ENCODE measurements at places on chromosomes 12 and 14.

DNA sequence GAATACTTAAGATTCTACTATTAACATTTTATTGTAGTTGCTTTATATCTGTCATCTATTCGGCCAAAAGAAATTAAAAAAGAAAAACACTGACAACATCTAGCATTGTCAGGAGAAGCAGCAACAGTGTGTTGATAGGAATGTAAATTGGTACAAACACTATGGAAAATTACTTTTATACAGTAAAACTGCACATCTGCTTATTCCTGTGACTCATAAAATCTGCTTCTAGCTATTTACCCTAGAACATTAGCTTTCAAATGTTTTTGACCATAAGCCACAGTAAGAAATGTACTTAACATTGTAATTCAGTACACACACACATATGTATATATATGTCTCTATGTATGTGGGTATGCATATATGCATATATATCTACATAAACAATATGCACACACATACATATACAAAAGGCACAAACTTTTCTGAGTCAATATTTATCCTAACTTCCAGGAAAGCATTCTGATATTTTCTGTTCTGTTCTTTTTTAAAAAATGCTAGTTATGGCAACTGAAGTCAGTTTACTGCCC is 278.9 kb upstream of the GARIN2 start:
- no peak for DNase-seq

DNA sequence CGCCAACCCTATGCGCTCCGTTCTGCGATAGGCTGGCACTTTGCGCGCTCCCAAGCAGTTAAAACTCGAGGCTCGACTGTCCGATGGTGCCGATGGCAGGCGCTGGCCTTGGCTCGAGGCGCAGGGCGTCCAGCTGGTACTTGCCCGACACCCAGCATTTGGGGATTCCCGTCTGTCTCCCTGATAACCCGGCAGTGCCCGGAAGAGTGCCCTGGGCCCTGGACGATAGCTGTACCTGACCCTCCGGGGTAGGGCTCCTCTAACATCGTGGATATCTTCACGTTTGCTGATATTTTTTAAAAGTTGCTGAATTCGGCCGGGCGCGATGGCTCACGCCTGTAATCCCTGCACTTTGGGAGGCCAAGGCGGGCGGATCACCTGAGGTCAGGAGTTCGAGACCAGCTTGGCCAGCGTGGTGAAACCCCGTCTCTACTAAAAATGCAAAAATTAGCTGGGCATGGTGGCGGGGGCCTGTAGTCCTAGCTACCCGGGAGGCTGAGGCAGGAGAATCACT is 908 bp upstream of the WIF1 start:
- DNase-seq, result no peak

DNA sequence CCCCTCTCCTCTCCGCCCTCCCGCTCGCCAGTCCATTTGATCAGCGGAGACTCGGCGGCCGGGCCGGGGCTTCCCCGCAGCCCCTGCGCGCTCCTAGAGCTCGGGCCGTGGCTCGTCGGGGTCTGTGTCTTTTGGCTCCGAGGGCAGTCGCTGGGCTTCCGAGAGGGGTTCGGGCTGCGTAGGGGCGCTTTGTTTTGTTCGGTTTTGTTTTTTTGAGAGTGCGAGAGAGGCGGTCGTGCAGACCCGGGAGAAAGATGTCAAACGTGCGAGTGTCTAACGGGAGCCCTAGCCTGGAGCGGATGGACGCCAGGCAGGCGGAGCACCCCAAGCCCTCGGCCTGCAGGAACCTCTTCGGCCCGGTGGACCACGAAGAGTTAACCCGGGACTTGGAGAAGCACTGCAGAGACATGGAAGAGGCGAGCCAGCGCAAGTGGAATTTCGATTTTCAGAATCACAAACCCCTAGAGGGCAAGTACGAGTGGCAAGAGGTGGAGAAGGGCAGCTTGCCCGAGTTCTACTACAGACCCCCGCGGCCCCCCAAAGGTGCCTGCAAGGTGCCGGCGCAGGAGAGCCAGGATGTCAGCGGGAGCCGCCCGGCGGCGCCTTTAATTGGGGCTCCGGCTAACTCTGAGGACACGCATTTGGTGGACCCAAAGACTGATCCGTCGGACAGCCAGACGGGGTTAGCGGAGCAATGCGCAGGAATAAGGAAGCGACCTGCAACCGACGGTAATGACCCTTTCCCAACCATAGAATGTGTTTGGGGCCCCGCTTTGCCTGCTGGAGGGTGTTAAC is 615 bp downstream of the CDKN1B start:
- DNase-seq, result peak; percentile 54

- peak; percentile 79 for DNase-seq
Observed at GRCh38 chr12:12720672-12721161, 3.5 kb downstream of the CDKN1B start.

GRCh38 chr12:27260746-27261145 is 16.7 kb downstream of the STK38L start:
- no peak for DNase-seq

- no peak for DNase-seq
Observed at GRCh38 chr12:108622421-108622820, 11.3 kb downstream of the SELPLG start.

DNA sequence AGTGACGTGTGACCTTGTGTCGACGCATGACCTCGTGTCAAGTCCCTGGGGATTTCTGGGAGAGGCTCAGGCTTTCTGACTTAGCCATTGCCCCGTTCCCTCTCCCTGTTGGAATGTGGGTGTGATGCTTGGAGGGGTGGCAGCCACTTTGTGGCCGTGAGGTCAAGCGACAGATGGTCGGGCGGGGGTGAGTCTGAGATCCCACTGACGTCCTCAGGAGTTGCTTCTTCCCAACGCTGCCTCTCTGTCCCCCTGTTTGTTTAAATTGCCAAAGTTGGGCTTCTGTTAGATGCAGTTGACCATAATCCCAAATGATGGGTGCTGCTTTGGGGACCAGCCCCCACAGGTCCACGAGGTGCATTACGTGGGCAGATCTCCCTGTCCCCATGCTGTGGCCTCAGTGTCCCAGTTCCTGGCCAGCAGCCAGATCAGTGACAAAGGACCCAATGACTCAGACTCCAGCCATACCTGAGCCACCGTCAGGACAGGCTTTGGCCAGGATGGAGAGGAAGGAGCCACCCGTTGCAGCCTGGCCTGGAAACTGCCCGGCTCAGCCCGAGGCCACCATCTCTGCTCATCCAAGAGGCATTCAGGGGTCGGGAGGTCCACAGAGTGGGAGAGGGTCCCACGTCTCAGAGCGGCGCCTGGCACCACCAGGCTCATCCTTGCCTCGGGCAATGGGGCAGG is 34.4 kb upstream of the GALNT9 start:
- no peak for DNase-seq

GRCh38 chr14:63924375-63924774 is 71.6 kb downstream of the SYNE2 start:
- DNase-seq, result no peak

GRCh38 chr14:51616724-51617409 is 34.8 kb upstream of the FRMD6 start:
- no peak for DNase-seq

GRCh38 chr12:28172434-28173030 is 17.7 kb upstream of the CCDC91 start:
- DNase-seq, result peak; percentile 89

- no peak for DNase-seq
Observed at GRCh38 chr14:43754838-43755237, 752.2 kb downstream of the FSCB start.

- DNase-seq, result peak; percentile 53
Observed at GRCh38 chr12:62693376-62694050, 226.9 kb downstream of the MON2 start.

- DNase-seq, result no peak
Observed at GRCh38 chr14:76537906-76538647, 162.1 kb downstream of the ESRRB start.

DNA sequence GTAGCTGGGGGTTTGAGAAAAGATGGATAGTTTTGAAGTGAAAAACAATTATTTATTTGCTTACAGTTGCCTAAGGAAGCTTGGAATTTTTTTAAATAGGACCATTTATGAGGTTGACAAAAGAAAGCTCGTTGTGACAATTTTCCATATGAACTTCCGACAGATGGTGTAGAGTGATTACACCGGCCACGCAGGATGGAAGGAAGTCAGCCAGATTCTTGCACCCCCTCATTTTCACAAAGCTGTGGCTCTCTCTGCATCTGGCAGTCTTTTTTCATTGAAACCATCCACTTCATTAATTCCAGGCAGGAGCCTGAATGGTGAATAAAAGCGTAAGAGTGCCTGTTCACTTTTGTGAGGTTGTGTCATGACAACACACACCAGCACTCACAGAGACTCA is 1284.1 kb downstream of the AACS start:
- peak; percentile 21 for DNase-seq

DNA sequence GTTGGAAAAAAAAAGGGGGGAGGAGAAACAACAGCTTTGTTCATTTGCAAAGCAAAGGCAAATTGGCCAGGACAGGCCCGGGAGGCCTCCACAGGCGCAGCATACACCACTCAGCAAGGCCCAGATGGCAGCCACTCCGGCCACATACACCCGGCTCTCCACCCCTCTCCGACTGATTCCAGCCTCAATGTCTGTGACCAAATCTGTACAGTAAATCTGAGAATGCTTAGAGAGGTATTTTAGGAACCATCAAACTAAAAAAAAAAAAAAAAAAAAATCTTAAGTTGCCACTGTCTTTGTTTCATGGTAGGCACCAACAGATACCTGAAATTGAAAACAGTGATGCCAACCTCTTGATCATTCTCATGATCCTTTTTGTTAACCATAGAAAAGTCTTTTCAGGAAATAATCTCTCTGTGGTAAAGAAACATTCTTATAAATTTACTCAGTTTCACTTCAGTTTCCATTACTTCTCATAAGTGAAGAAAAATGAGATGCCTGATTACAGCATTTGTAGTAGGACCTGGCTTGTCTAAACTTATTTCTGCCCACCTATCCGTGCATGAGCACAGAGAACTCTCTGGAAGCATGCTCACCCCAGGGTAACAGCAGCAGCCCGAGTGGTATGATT is 20.2 kb downstream of the VPS37B start:
- no peak for DNase-seq

GRCh38 chr14:75123991-75124390 is 2.9 kb downstream of the NEK9 start:
- DNase-seq, result no peak

- DNase-seq, result peak; percentile 27
Observed at GRCh38 chr12:12265571-12266388, 1.1 kb downstream of the LRP6 start.

DNA sequence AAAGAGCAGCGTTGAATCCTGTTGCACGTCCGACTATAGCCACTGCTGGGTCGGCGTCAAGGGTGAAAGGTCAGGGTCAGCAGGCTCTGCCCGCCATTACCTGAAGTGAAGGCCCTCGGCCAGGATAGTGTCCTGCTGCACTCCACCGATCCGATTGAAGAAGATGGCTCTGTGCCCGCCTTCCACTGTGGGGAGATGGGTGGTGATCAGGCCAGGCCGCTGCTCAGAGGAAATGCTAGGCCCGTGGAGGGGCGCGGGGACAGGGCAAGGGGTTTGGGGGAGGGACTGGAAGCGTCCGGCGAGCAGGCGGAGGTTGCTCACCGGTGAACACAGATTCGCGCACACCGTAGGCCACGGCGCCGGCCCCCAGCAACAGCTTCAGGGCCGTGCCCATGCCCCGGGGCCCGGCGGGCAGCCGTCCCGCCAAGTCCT is 352 bp downstream of the PHB2 start:
- DNase-seq, result peak; percentile 13

- DNase-seq, result no peak
Observed at GRCh38 chr14:103301512-103302354, 32.3 kb upstream of the EIF5 start.

- no peak for DNase-seq
Observed at GRCh38 chr14:88616697-88617096, 53.9 kb downstream of the ZC3H14 start.

DNA sequence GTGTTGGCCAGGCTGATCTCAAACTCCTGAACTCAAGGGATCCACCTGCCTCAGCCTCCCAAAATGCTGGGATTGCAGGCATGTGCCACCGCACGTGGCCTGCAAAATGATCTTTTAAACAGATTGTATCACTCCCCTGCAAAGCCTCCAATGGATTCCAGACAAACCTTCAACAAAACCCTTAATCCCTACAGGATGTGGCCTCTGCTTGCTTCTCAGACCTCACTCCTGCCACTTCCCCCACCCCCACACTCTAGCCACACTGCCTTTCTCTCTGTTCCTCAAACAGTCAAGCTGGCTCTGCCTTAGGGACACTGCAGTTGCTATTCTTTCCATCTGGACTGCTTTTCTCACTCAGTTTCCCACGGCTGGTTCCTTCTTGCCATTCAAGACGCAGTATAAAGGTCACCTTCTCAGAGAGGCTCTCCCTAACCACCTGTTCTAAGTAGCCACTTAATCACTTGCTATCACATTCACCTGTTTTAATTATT is 47.3 kb upstream of the TMED10 start:
- DNase-seq, result no peak

DNA sequence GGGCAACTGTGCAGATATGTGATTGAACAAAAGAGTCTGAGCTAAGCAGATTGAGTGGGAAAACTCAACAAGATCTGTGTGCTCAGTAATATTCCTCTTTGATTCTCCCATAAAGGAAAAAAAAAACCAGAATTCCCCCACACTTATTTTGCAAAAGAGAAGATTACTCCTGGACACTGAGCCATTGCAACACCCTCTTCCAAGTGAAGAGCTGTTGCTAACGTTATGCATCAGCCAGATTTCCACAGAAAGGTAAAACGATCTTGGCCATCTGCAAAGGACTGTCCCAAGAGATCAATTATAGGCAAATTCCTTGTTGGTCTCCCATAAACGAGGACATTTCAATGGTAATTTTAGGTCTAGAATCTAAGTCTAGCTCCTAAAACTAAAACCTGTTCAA is 587.7 kb downstream of the C12orf50 start:
- no peak for DNase-seq

DNA sequence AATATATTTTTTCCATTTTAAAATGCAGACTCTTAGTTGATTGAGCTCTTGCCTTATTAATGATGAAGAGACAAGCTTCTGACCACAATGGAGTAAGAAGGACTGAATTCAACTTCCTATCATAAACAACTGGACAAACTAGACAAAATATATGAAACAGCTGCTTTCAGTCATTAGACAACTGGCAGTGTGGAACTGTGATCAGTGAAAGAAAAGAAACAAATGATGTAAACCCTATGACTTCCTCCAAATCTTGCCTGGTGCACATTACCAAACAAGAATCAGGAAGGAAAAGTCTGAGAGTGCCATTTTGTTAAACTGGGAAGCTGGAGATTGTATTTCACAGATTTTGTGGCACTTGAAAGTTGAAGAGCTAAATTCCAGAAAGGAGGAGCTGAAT is 154.7 kb upstream of the ATXN7L3B start:
- DNase-seq, result no peak

DNA sequence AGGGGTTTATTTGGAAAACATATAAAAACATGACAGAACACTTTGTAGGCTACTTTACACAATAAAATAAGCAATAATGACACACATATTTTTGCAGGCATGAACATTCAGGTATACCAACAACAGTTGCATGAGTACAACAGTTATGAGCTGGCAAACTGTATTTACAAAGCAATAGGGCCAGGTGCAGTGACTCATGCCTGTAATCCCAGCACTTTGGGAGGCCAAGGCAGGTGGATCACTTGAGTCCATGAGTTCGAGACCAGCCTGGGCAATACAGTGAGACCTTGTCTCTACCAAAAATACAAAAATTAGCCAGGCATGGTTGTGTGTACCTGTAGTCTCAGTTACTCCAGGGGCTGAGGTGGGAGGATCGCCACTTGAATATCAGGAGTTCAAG is 101.1 kb downstream of the BMP4 start:
- DNase-seq, result no peak

GRCh38 chr12:49476091-49476490 is 62.7 kb upstream of the KCNH3 start:
- DNase-seq, result peak; percentile 42

GRCh38 chr14:67927244-67927643 is 107.7 kb downstream of the RAD51B start:
- no peak for DNase-seq

- no peak for DNase-seq
Observed at GRCh38 chr12:132326646-132327045, 2.7 kb downstream of the GALNT9 start.

Measured in NCI-H1694 treated with DMSO at 0.1 percent for 48 hours (cell line).